ENCODE measurements at places on chromosomes 16 and 17. TPM values are rescaled to one million over a fixed set of nuclear protein-coding genes. Genes with fewer than 3 reads are reported as not detected.

GRCh38 chr16:69219279-69219678 is 32.3 kb downstream of the SNTB2 start:
- no peak overlapping the region for H3K4me3 ChIP-seq
- H3K36me3 ChIP-seq: peaks cover 3% of the 10 kb centered on the region
- no peaks in the 10 kb centered on the region for H3K27me3 ChIP-seq
- no peaks in the 10 kb centered on the region for H3K4me1 ChIP-seq
- no peak overlapping the region for H3K27ac ChIP-seq

GRCh38 chr17:38657824-38658740 is 16.7 kb downstream of the EPOP start:
- no peak for DNase-seq
- peaks cover 13% of the 10 kb centered on the region for H3K4me1 ChIP-seq
- H3K4me3 ChIP-seq: no peak overlapping the region
- peaks cover 4% of the 10 kb centered on the region for H3K27me3 ChIP-seq

GRCh38 chr16:50099957-50100648 is 34.3 kb downstream of the HEATR3 start:
- no peak overlapping the region for H3K4me3 ChIP-seq
- H3K27me3 ChIP-seq: no peaks in the 10 kb centered on the region
- no peaks in the 10 kb centered on the region for H3K4me1 ChIP-seq
- H3K27ac ChIP-seq: no peak overlapping the region
- no peak for DNase-seq
- no peaks in the 10 kb centered on the region for H3K36me3 ChIP-seq

HSDL1 gene
- polyA plus RNA-seq: 14.2 TPM

RPL13 gene
- 7,902 TPM for polyA plus RNA-seq

Measured in naive thymus-derived CD8-positive, alpha-beta T cell (primary cell).